ENCODE measurements at places on chromosomes 3 and 15.

DNA sequence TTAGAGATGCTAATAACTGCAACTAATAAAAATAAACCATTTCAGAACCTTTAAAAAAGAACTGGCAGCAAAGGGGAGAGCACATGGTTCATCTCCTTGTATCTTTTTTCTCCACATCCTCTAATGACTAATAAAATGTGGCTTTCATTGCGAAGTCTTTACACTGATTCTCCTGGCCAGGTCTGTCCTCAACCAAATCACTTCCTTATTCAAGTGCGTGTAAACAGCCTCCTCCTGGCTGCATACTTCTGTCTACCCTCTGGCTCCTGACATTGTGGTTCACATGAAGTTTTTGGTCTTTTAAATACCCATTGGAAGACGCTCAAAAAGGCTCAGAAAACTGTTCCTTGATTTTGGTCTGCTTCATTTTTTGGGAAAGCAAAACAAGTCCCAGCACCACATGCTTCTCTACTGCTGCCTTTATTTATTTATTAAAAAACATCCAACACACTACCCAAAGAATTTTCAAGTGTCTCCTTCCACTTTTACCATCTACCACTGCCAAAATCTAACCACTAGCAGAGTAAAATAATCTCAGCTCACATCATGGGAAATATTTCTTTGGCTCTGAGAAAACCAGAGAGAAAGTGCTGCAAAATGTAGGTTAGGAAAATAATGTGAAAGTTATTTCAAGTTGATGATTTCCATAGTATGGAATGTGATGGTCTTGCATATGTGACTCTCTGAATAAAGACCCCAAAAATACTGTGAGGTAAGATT lies 85.1 kb downstream of the EFL1 start:
- peak; percentile 53 for DNase-seq

DNA sequence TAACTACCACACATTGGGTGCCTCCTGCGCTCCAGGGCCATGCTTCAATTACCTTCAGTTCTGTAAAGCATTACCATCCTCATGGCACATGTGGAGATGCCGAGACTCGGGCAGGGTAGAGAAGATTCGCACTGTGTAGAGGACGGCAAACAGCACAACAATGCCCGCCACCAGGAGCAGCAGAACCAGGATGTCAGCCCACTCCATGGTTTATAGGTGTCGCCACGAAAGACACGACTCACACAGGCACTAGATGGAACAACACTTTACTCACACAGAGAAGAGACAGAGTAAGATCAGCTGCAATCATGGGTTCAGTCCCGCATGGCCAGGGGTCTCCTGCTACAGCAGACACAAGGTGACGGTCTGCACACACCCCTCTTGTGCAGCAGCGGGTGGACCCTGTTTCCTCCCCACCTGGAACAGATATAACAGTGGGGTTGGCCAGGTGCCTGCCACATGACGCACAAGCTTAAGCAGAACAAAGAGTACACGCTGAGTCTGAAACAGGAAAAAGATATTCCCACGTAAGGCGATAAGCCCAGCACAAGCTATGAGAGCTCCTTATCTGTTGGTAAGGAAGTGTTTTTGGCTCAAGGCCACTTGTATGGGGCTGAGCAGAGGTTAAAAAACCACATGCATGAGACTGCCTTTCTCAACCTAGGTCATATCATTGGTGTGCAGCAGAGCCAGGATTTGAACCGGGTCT lies 2.5 kb upstream of the TBC1D21 start:
- no peak for DNase-seq

DNA sequence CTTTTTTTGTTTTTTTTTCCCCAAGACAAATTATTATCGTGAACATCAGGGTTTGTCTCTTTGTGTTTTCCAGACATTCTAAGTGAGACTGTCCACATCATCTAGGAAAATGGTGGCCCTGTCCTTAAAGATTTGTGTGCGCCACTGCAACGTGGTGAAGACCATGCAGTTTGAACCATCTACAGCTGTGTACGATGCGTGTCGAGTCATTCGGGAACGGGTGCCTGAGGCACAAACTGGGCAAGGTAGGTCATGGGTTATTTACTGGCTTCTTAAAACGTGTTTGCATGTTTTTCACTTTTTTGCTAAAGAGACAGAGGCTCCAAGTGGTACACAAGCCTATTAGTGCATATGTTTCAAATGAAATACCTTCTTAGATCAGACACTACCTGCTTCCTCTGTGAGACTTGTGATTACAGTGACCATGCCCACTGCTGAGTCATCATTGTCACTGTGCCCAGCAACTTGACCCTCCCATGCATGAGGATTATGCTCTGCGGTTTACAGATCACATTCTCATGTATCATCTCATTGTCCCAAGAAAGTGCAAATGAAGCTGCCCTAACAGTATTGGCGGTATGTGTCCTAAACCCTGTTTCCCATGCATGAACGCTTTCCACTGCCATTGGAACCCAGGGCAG lies 395.2 kb upstream of the TPM1 start:
- peak; percentile 78 for DNase-seq

DNA sequence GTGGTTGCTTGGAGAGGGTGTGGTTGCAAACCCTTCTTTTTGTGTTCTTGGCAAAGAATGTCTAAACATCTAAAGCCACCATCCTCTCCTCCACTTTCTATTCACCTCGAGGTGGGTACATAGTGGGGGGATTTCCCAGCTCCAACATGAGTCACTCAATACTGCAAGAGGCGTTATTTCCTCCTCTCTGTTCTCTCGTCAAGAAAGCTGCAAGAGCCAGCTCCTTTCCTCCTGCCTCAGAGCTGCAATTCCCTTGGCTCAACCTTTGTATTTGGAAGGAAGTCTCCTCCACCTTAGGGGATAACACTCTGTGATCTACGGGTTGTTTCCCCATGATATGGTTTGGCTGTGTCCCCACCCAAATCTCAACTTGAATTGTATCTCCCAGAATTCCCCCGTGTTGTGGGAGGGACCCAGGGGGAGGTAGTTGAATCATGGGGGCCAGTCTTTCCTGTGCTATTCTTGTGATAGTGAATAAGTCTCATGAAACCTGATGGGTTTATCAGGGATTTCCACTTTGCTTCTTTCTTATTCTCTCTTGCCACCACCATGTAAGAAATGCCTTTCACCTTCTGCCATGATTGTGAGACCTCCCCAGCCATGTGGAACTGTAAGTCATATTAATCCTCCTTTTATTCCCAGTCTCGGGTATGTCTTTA lies 138.4 kb downstream of the PLCL2 start:
- DNase-seq: no peak

GRCh38 chr15:33046329-33046728 lies 148.2 kb downstream of the FMN1 start:
- no peak for DNase-seq

DNA sequence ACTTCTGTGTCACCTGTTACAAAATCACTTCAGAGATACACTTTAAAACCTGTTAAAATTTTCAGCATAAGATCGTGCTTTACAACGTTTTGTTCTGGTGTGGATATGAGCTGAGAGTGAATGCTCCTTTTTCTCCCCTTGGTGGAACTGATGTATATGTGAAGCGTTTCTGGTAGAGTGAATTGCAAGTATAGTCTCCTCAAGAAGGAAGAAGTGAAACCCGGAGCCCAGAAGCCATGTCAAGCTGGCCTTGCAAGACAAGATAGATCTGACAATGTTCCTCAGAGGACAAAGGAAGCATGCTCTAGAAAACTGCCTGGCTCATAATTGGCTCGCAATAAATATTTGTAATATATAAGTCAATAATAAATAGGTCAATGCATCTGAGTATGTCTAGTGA lies 23.6 kb downstream of the SERPINI2 start:
- no peak for DNase-seq

DNA sequence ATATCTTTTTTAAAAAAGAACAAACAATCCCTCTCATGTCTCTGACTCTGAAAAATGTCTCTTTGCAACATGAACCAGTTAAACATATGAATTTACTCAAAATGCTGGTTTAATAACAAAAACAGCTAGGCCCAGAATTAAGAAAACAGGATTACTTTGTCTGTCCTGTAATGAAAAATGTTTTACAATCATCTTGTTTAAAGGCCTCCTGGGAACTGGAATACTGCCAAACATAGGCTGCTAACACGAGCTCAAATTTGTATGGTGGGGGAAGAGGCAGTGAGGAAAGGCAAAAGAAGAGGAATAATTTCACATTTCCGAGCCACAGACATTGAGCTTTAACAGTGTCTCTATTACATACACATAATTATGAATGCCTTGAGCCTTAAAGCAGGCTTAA lies 61.7 kb upstream of the PPIB start:
- DNase-seq: peak; percentile 59

- no peak for DNase-seq
Measured at GRCh38 chr3:191783024-191783423, 322.1 kb downstream of the PYDC2 start.

GRCh38 chr3:185290266-185290665 lies 36.4 kb upstream of the EHHADH start:
- DNase-seq: no peak

DNA sequence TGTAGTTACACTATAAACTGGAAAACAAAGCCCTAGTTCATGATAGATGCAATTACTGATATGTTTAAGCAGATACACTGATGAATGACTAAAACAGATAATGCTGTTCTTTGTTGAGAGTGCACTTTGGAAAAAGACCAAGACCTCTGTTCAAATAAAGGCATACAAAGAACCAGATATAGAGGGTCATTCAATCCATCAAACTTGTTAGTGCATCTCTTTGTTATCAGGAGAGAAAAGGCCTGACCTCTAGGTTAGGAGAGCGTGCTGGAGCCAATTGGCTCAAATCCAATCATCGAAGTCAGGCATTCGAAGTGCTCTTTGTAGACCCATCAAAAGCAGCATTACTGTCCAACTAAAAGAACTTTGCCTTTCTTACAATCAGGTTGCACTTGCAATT lies 124.2 kb downstream of the TFG start:
- DNase-seq: no peak

All from GM04504 (cell line).